ENCODE measurements at places on chromosomes 6 and 20. TPM values are rescaled to one million over a fixed set of nuclear protein-coding genes. Genes with fewer than 3 reads are reported as not detected.

Gene SYCP2L
- total RNA-seq = not detected

Gene MACROD2
- total RNA-seq = 0.08 TPM

Gene SLC12A5
- 1.3 TPM for total RNA-seq

Gene ZNF311
- total RNA-seq = 0.39 TPM

Gene CFB
- total RNA-seq = 0.58 TPM
